ENCODE measurements at places on chromosomes 2 and 18.
A peak's percentile ranks its signal among the peaks of the same experiment; 100 is the strongest.

GRCh38 chr2:203444738-203445137, 90.4 kb downstream of the RAPH1 start:
- DNase-seq = no peak

- DNase-seq = no peak
Observed at GRCh38 chr2:131032393-131032836, 60.8 kb downstream of the FAM168B start.

GRCh38 chr2:97714084-97714949, 941 bp downstream of the ZAP70 start:
- DNase-seq = no peak

GRCh38 chr2:238971318-238972145, 123.6 kb downstream of the TWIST2 start:
- no peak for DNase-seq

DNA sequence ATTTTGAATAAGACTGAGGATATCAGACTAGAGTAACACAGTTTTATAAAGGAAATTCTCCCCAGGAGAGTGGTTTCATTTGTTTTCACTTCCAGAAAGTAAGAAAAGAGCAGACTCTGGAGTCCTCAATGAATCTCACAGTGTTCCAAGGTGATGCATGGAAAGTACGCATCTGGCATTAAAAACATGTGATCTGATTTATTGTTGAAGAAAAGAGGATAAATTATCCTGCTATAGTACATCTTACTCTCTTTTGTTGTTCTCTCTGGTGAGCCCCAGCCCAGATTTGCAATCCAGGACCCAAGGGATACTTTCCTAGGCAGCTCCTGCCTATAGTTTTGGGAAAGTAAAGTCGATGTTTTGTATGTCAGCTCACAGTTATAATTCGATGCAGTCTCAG, 285.9 kb downstream of the CTNNA2 start:
- DNase-seq = no peak

- DNase-seq = peak; percentile 8
Observed at GRCh38 chr2:32474381-32474780, 117.6 kb downstream of the BIRC6 start.

DNA sequence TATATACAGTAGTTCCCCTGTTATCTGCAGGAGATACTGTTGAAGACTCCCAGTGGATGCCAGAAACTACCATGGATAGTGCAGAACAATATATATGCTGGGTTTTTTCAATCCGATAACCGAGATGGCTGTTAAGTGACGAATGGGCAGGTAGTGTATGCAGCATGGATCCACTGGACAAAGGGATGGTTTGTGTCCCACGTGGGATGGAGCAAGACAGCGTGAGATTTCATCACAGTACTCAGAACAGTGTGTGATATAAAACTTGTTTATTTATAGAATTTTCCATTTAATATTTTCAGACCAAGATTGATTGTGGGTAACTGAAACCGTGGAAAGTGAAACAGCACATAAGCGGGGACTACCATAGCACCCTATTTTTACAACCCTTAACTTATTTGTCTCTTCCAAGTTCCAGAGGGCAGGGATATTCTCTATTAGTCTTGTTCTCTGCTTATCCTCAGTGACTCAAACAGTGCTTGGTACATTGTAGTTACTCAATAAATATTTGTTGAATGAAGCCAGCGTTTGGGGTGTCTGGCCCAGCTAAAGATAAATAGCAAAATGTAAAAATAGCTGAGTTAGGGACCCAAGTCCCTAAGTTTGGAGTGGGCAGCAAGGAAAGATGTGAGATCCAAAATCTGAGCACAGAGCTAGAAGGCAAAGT, 50.0 kb downstream of the RHBDD1 start:
- DNase-seq = no peak

- DNase-seq = no peak
Observed at GRCh38 chr2:127027715-127028114, 79.2 kb downstream of the BIN1 start.

GRCh38 chr2:11839916-11840315, 93.5 kb downstream of the LPIN1 start:
- DNase-seq = no peak

- DNase-seq = no peak
Observed at GRCh38 chr2:146701183-146701582, 1143.6 kb upstream of the ACVR2A start.

GRCh38 chr2:74876081-74876886, 42.4 kb downstream of the HK2 start:
- DNase-seq = peak; percentile 42

GRCh38 chr18:57433934-57434535, 1.1 kb upstream of the ONECUT2 start:
- no peak for DNase-seq

- DNase-seq = peak; percentile 21
Observed at GRCh38 chr2:215188078-215188477, 49.7 kb upstream of the ABCA12 start.

DNA sequence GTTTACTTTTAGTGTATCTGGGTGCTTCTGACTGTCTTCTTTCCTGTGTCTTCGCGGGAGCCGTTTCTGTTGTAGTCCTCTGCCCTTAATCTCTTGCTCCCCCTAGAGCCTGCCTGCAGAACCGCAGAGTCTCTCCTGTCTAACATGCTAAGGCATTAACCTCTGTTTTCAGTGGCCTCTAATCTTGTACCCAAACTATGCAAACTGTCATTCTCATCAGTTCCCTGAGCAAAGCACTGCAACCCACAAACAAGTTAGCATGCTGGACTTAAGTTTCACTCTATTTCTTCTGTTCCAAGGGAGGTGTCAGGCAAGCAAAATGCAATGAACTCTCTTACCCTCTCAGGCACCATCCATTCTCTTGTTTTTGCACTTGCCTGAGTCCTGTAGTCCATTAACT, 138.4 kb downstream of the OTX1 start:
- peak; percentile 38 for DNase-seq

Measured in renal cortical epithelial cell (primary cell).